ENCODE measurements at places on chromosomes 3 and 15.

DNA sequence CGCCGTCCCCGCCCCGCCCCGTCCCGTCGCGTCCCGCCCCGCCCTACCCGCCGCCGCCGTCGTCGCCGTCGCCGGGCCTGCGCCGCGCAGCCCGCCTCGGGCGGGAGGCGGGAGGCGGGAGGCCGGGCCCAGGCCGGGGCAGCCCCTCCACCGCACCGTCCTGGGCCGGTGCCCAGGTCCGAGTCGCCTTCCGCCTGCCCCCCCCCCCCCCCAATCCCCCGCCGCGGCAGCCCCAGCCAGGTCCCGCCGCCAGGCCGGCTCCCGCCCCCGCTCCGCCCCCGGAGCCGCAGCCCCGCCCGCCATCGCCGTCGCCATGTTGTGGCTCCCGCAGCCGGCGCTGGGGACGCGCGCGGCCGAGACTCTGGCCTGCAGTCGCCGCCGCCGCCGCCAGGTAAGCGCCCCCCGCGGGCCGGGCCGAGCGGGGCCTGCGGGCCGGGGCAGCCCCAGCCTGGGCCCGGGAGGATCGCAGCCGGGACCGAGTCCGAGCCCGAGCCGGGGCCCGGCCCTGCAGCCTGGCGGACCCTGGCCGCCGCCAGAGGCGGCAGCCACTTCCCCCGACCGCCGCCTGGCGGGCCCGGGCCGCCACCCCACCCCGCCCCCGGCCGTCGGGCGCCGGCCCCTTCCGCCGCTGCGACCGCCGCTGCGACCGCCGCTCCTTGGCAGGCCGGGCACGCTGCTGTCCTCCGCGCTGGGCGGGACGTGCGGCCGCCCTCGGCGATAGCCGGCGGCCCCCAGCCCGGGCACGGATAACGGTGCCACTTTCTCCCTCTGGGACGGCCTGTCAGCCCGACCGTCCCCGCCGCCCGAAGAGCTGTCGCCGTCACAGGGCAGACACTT is at the start of gene ZNF592:
TSS of gene ZNF592 (plus strand) at position 319 of the 837 bp plus-strand sequence. CDS start 34,084 bp downstream, outside the sequence.
- DNase-seq = peak; percentile 79

DNA sequence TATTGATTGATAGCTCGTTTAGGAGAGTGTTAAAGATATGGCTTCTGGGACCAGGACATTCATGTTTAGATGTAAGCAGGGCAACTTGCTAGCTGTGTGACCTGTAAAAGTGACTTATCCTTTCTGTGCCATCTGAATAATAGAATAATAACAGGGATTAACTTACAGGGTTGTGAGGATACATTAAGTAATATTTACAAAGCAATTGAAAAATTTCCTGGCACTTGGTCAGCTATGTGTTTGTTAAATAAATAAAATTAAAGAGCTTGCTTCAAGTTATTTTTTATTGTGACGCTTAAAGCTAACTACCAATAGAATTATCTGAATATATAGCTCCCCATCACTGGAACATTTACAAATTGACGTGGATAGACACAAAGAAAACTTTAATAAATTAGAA is 287.9 kb upstream of the CDIN1 start:
- DNase-seq = no peak

DNA sequence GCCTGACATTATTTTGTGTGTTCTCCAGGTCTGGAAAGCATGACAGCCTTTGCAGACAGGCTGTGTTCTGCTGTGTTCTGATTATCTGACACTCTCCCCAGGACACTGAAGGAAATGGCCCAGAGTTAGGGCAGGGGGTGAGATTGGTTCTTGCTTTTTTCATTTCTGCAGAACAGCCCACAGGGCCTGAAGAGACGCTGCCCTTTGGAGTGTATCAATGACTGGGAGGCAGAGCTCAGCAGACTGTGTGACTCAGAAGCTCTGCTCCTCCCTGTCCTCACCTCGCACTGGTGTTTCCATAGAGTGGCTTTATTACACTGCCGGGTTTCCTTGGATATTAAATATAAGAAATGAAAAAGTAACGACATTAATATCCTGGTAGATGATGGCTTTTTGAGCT is 523.6 kb downstream of the NTRK3 start:
- no peak for DNase-seq

DNA sequence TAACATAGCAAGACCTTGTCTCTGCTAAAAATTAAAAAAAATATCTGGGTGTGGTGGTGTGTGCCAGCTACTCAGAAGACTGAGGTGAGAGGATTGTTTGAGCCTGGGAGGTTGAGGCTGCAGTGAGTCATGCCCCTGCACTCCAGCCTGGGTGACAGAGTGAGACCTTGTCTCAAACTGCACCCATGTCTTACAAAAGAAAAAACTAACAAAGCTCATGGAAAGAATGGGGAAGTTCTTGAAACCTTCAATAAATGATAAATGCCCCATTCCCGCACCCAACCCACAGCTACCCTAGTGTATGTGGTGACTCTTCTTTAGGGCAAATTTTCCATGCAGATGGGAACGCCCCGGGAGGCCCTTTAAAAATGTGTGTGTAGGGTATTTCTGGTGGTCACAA is 28.3 kb downstream of the RPLP1 start:
- DNase-seq = no peak

DNA sequence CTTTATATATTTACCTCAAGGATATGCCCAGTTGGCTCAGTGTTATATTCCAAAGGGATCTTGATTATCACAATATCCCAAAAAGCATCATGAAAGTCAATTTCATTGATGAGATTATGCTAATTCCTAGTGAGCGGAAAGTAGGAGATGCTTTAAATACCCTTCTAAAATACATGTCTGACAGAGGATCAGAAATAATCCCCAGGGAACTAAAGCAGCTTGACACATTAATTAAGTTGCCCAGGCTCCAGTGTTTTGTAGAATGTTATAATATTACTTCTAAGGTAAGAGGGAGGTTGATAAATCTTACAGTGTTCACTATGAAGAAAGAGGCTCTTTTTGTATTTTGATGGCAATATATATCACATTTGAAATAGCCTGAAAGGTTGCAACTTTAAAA is 767.5 kb upstream of the ROBO1 start:
- DNase-seq = no peak

- DNase-seq = peak; percentile 9
Observed at GRCh38 chr3:119809249-119810017, 27.5 kb downstream of the NR1I2 start.
